Fibroblast of mammary gland (primary cell): ENCODE measurements at places on chromosomes 5 and 9.

DNA sequence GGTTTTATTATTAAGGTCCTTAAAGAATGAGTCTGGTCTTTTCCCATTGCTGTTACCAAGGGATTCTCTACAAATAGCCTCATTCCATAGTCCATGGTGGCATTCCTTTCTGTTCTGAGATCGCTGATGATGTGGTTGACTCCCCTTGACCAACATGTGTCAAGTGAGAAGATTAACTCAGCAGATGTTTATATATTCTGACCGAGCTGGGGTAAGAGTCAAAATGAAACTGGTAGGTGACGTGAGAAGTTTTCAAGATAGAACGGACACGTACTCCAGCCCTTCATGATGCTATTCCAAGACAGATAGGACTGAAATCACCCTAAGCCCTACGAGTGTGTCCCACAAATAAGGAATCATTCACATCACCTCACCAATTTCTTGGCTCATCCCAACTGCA, 155.5 kb upstream of the WWC1 start:
- no peak for DNase-seq

- no peak for DNase-seq
These were observed 9.6 kb downstream of the NOL6 start for GRCh38 chr9:33464045-33464636.

- no peak for DNase-seq
These were observed 4.5 kb downstream of the PHF24 start for GRCh38 chr9:34962546-34962945.

DNA sequence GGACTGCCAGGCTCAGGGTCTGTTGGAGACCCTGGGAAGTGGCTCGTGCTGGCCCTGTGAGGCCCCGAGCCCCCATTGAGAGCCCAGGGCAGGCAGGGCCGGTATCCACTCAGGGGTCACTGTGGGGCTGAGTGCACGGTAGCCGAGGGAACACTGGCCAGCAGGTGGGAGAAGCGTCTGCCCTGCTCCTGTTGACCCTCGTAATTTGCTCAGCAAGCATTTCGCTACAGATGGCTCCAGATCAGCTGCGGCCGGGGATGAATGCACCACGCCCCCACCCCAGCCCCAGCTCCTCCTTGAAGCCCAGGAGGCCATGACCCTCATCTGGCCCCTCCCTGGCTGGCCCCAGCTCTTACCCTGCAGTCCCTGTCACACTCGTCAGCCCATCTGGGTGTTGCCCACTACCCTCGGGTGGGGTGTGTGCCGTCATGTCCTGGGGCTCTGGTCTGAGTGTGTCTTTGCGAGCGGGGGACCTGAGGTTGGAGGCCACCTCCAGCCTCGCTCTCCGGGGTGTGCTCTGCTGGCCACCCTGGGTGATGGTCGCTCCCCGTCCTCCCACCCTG, 6.1 kb upstream of the NRARP start:
- DNase-seq: no peak

- DNase-seq: peak; percentile 12
These were observed 176.7 kb upstream of the ZNF608 start for GRCh38 chr5:124923131-124923530.
